ENCODE measurements at places on chromosomes 2 and 18. TPM values are rescaled to one million over a fixed set of nuclear protein-coding genes. Genes with fewer than 3 reads are reported as not detected.

DNA sequence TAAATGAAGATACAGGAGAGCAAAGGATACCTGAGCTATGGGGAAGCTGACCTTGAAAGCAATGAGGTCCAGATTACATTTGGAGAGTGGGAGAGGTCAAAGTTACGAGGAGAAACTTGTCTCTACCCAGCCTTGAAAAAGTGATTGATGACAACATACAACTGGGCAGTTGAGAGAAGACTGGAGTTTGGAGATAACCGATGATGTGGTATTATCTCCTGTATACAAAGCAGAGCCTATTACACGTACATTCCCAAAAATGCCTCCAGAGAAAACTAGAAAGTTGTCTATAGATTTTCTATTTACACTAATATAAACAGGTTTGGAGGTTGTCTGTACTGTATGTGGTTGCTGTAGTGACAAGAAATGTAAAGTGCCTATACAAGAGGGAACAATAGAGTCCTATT lies 28.3 kb downstream of the ARL5A start:
- no peak for DNase-seq

IL1F10 gene
- not detected for total RNA-seq

GRCh38 chr2:214019229-214019972 lies 391.5 kb upstream of the VWC2L start:
- no peak for DNase-seq

GNAL gene
- 23.3 TPM for total RNA-seq

- DNase-seq = no peak
These were observed 173.3 kb downstream of the PARD3B start for GRCh38 chr2:204718607-204719006.
